Karpas-422 (cell line): ENCODE measurements at places on chromosomes 4 and X. TPM values are rescaled to one million over a fixed set of nuclear protein-coding genes. Genes with fewer than 3 reads are reported as not detected.

Gene DUX4
- not detected in 2 replicates for total RNA-seq

Gene F8A2
- total RNA-seq, result not detected in 2 replicates

DNA sequence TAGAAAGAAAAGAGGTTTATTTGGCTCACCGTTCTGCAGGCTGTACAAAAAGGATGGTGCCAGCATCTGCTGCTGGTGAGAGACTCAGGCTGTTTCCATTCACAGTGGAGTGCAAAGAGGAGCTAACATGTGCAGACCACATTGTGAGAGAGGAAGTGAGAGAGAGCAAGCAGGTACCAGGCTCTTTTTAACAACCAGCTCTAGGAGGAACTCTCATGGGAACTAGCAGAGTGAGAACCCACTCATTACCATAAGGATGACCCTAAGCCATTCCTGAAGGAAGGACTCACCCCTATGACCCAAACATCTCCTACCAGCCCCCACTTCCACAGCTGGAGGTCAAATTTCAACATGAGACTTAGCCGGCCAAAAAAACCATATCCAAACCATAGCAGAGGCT is 158.6 kb upstream of the ADGRL3 start:
- no peak for DNase-seq

GRCh38 chr4:45663003-45663402 is 460.9 kb downstream of the GABRG1 start:
- DNase-seq, result no peak

DNA sequence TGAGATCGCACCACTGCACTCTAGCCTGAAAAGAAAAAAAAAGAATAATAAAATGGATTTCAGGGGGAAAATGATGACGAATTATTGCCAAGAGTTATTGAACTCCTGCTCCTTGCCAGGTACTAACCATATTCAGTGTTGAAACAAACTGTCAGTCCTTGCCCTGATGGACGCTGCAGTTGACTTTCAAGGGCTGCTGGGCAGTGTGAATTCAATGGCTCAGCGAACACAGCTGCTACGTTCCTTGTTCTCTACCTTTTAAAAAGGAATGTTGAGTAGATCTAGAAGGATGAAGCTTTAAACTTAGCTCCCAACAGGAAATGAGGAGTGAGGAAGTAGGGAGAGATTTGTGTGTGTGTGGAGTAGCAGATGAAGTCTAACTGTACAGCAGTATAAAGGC is 2.7 kb downstream of the LIMCH1 start:
- DNase-seq, result no peak

GRCh38 chrX:110056419-110056818 is 53.5 kb downstream of the TMEM164 start:
- DNase-seq, result no peak

DNA sequence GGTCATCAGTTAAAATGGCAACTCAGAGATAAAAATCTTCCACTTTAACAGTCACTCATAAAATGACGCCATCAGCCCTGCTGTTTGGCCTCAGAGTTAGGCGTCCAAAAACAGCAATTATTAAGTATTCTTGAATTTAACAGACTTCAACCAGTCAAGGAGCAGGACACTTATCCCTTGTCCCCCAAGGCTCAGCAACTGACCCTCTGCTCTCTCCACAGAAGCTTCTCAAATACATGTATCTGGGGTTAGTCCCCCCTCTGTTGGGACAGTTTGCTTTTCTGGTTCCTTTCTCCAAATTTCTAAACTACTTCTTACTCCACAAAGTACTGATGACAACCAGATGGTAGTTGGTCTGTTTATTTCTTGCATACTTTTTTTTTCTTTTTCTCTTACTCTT is 54.4 kb downstream of the SOD3 start:
- DNase-seq, result no peak

DNA sequence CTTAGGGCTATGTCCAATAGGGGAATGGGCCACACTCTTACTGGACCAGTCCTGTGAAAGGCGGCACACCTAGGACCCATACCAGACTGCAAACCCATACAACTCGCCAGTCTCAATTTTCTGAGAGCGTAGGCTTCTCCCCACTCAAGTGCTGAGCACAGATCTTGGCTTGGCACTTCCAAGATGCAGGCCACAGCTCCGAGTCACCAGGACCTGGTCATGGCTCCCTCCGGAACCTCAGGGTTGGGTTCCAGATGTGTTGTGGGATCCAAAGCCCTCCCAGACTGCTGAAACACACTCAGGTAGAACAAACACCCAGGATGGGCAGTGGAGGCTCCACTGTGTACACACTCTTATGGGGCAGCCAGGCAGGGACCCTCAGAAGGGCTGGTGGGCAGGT is 103.3 kb downstream of the TMEM144 start:
- no peak for DNase-seq

DNA sequence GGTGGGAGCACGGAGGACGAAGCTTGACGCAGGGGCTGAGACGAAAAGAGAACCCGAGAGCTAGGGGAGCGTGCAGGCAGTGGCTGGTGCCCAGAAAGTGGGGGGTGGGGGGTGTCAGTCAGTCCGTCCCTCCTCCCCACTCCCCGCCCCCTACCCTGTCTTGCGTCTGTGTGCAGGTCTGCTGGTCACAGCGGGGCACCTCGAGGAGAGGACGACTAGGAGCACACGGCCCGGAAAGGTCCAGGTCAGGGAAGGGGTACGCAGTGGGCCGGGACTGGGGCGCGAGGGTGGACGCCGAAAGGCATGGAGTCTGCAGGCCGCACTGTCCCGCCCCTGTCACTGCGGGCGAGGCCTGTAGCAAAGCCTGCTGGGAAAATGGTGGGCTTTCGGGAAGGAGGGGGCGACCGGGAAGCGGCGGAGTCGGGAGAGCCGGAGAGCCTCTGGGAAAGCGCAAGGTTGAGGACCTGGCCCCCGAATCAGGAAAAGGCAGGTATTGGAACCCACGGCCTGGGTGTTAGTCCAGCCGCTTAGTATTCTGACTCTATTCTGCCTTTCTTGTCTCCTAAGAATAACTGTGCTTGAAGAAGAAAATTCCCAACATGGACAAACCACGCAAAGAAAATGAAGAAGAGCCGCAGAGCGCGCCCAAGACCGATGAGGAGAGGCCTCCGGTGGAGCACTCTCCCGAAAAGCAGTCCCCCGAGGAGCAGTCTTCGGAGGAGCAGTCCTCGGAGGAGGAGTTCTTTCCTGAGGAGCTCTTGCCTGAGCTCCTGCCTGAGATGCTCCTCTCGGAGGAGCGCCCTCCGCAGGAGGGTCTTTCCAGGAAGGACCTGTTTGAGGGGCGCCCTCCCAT is 769 bp downstream of the TCEAL1 start:
- peak; percentile 55 for DNase-seq

DNA sequence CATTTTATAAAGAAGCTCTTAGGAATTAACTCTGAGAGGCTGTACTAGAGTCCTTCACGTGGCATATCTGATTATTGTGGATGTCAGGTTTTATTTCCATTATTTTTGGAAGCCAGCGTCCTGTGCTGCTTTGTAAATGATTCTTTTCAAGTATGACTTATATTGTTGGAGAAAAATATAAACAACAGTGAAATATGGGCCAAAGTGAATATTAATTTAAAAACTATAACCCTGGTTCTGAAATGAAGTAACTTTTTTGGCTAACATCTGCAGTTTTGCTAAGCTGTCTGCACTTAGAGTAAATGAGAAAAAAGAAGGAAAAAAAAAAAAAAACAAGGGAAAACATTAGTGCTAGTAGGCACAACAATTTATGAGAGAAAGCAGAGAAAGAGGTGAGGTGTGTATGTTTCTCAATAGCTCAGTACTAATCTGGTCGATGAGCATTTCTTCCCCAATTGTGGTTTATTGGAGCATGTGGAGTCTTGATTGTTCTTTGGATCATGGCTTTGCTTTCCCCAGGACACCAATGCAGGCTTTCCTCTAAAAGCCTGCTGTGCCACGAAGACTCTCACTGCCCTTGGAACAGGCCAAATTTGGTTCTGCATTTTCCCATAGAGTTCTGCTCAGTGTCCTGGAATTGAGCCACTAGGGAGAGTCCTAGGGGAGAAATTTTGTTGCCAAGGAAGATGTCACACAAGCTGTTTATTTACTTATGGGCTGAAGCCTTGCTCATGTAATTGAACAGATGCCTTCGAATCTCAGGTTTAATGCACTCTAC is 273.3 kb downstream of the DKK2 start:
- no peak for DNase-seq
